Left colon (tissue), 2 donors: ENCODE measurements at places on chromosomes 7 and 10. TPM values are rescaled to one million over a fixed set of nuclear protein-coding genes. Genes with fewer than 3 reads are reported as not detected.

Gene LIPJ
- total RNA-seq: 0.15 TPM

Gene ZWINT
- total RNA-seq: 20.7 TPM

Gene AKR1C3
- 682 TPM for total RNA-seq

Gene CALD1
- 36.7 TPM for total RNA-seq
